ENCODE measurements at places on chromosomes 7 and 10. TPM values are rescaled to one million over a fixed set of nuclear protein-coding genes. Genes with fewer than 3 reads are reported as not detected.

GRCh38 chr10:96714031-96714590 lies 6.2 kb downstream of the PIK3AP1 start:
- DNase-seq: no peak

DNA sequence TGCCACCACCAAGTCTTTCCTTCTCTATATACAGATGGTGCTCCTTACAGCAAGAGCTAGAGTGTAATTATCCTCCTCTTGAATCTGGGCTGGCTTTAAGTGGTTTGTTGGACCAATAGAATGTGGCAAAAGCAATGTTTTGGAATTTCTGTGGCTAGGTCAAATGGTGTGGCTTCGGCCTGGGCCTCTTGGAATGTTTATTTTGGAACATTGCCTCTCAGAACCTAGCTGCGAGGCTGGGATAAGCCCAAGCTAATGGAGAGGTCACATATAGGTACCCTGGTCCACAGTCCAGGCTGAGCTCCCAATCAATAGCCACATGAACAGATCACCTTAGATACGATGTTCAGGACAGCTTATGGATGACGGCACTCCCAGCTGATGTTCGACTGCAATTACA lies 556.7 kb downstream of the TYW1 start:
- DNase-seq: no peak

DNA sequence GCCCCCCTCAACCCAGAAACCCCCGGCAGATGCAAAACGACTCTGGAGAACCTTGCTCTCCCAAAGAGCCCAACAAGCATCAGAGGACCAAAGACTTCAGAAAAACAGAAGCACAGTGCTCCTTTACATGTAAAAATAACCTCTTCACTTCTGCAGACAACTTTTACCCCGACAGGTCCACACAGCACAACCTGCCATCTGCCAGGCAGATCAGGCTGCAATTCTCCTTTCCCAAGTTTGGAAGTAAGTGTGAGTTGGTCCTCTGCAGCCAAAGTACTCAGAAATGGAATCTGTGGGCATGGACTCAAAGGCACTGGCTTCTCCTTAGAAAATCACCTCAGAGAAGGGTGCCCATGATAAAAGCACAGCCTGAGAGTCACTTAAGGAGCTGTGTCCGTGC lies 26.0 kb downstream of the DOCK4 start:
- DNase-seq: no peak

- no peak for DNase-seq
Observed at GRCh38 chr7:151461096-151461941, 21.4 kb upstream of the CRYGN start.

GRCh38 chr7:34928052-34928451 lies 109.2 kb downstream of the DPY19L1 start:
- no peak for DNase-seq

- no peak for DNase-seq
Observed at GRCh38 chr10:125442856-125443540, 240.0 kb downstream of the TEX36 start.

- no peak for DNase-seq
Observed at GRCh38 chr10:103232131-103232673, 13.5 kb upstream of the RPEL1 start.

DNA sequence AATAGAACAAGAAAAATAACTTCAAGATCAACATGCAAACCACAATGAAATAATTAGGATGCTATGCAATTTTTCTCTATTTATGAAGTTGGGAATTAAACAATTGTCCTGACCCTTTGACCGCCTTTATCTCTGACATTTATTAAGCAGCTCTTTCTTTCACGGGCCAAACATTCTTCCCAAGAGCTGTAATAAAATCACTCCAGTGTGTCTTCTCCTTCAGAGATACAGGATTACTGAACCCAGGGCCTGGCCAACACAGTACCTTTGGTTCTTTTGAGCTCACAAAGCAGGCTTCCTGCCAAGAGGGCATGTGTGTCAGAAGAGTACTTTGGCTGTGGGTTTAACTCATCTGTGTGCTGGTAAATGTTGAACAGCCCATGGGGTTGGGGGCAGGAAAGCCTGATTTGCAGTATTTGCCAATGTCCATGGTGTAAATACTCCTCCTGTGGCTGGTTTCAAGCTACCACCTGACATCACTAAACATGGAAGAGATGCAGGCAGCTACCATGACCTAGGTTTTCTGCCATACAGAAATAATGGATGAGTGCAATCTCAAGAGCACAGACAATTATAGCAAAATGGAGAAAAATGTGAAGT lies 121.7 kb downstream of the FANK1 start:
- no peak for DNase-seq

DNA sequence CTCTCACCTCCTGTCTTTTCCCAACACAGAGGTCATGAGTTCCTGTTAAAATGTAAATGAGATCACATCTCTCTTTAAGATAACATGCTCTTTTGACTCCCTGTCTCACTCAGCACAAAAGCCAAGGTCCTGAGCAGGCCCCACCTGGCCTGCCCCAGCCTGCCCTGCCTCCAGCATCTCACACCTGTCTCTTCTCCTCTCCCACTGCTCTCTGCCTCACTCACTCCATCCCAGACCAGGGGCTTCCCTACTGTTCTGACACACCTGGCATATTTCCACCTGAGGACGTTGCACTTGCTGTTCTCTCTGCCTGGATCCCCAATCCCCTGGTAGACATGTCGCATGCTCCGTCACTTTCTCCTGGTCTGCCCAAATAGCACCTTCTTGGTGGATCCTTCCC lies 285.0 kb upstream of the ZMIZ1 start:
- DNase-seq: no peak

GRCh38 chr10:79438021-79438698 lies 7.3 kb downstream of the ZCCHC24 start:
- DNase-seq: no peak

DNA sequence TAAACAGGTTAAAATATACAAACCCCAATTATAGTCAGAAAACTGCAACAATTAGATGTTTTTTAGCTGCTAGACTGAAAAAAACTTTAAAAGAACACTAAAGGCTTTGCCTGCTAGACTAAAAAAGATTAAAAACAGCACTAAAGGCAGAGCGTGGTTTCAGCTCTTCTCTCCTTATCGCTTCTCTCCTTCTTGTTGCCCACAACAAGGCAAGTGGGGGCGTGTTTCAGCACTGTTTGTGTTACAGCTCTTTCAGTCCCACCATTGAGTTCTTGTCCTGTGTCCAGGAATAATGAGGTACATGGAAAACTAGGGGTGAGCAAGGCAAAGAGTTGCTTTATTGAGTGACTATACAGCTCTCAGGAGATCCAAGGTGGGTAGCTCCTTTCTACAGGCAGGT lies 112.3 kb downstream of the HPSE2 start:
- no peak for DNase-seq

Gene LDB1
- total RNA-seq: 61.8 TPM

Gene ARHGEF35
- total RNA-seq: not detected

Gene FBXO24
- total RNA-seq: not detected

Gene LLCFC1
- not detected for total RNA-seq

All from natural killer cell treated with Interleukin-12 subunit alpha and Interleukin-12 subunit beta and Interleukin-15 and Interleukin-18, amount 100 ng/mL, for 72 hours (primary cell).